Astrocyte of the cerebellum (primary cell): ENCODE measurements at places on chromosomes 11 and 22.

- no peak for DNase-seq
Observed at GRCh38 chr22:43437871-43438475, 26.2 kb downstream of the MPPED1 start.

DNA sequence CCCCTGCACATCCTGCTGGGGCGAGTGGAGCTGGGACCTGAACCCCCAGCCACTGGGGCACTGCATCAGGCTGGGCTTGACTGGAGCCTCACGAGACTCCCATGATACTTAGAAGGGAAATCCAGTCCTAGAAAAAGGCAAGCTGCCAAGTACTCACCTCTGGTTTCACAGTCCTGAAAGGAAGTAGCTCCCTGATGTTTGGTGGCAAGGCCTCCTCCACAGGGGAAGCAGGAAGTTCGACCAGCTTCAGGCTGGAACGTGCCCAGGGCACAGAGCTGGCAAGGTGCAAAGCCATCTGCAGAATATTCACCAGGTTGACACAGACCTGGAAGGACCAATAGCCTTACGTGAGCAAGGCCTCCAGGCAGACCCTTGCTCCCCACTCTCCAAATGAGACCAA, 26.8 kb upstream of the NRIP3 start:
- no peak for DNase-seq

- no peak for DNase-seq
Observed at GRCh38 chr11:62352355-62353336, 15.4 kb downstream of the ASRGL1 start.

DNA sequence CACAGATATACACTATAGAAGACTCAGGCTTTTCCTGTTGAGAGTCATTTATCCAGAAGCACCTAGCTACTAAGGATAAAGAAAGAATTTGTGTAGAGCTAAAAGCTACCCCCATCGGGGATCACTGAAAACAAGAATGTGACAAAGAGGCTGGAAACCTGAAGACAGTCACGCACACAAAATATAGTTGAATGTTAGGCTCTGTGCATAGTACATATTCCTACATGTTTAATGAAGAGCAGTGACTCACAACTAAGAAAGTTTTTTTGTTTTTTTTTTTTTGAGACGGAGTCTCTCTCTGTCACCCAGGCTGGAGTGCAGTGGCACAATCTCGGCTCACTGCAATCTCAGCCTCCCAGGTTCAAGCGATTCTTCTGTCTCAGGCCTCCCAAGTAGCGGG, 8.4 kb downstream of the OR10V1 start:
- no peak for DNase-seq

GRCh38 chr11:772429-773390, 4.6 kb downstream of the GATD1 start:
- DNase-seq = no peak

DNA sequence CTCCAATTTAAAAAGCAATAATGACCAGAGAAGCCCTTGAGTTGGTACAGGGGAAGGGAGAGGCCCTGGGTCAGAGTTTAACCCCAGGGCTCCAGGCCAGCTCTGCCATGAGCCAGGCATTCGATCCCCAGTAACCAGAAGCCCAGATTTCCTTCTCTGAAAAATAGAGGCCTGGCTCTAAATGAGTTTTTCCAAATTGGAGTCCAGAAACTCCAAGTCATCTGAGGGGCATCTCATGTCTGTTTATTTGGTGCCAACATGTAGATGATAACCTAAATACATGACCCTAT, 381.9 kb downstream of the CTTN start:
- no peak for DNase-seq

DNA sequence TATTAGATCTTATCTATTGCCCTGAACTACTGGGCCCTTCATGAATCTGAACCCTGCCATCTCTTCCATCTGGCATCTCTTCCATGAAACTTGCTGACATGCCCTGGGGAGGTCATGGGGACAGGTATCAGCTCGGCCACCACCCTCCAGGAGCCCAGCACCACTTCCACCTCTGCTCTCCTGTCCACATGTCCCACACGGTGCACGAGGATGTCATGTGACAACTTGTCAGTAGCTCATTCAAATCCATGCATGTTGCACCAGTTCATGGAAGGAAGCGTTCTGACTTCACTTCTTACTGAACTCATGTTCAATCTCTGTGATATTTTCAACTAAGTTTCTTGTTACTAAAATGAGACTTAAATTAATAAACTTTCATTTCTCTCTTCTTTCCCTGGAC, 16.6 kb downstream of the YPEL1 start:
- no peak for DNase-seq

DNA sequence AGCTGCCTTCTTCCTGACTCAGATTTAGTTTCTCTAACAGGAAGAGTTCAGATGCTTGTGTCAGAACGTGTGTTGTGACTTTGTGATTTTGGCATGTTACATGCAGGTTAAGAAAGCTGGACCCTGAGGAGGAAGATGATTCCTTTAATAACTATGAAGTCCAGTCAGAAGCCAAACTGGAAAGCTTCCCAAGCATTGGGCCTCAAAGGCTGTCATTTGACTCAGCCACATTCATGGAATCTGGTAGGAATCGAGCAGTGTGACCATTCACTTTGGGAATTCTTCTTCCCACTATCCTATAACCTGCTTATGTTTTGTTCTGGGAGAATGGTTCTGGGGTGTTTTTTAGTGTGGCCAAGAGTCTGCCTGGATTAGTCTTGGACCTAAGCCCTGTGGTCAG, 48.0 kb downstream of the CABIN1 start:
- DNase-seq = peak; percentile 94
